Brain microvascular endothelial cell (primary cell): ENCODE measurements at places on chromosomes 5 and 9.
A peak's percentile ranks its signal among the peaks of the same experiment; 100 is the strongest.

- peak; percentile 92 for DNase-seq
These were observed 182.4 kb downstream of the CCDC171 start for GRCh38 chr9:15735083-15735857.

GRCh38 chr9:114057161-114057885 is 20.8 kb downstream of the AMBP start:
- no peak for DNase-seq

DNA sequence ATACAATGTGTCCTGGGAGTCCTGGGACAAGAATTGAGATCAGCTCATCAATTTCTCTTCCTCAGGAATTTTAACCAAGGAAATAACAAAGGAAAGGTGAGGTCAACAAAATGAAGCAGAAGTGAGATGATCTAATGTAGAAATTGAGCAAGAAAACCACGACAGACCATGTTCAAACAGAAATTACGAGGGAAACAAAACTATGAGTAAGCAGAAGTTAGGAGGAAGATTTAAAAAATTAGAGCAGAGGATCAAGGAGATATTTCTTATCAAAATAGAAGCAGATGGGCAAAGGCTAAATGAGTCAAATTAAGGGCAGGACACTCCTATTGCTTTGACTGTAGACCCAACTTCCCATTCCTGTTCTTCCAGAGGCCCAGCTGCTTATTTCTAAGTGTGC is 97.4 kb downstream of the HINT1 start:
- DNase-seq: no peak

GRCh38 chr9:89495824-89496560 is 1.9 kb downstream of the SEMA4D start:
- DNase-seq: no peak

- DNase-seq: no peak
These were observed 511.0 kb downstream of the PRELID2 start for GRCh38 chr5:145324101-145324500.

GRCh38 chr5:73030995-73031394 is 75.2 kb downstream of the FCHO2 start:
- peak; percentile 77 for DNase-seq

DNA sequence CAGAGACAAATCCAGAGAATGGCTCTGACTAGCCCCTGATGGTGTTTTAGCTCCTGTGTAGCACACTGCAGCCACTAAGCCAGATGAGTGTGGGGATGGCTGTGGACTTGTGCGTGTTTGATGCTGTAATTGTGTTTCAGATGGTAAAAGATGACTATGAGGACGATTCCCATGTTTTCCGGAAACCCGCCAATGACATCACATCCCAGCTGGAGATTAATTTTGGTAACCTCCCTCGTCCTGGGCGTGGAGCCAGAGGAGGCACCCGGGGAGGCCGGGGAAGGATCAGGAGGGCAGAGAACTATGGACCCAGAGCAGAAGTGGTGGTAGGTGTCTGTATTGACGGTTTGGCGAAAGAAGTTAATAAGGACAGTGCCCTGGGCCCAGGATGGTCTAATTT is 38.0 kb downstream of the HABP4 start:
- DNase-seq: peak; percentile 67

- no peak for DNase-seq
These were observed 71.2 kb downstream of the CFAP77 start for GRCh38 chr9:132481053-132481849.

DNA sequence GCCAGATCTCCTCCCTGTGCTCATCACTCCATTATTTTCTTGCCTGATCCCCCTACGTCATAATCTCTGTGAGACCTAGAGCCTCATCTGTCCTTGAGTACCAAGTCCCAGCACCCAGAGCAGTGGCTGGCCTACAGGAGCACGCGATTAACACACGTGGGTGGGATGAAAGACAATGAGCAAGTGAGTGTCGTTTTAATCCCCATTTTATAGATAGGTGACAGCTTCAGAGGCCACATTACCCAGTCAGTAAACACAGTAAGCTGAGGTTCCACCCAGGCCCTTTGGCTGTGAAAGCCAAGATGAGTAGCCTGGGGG is 17.3 kb downstream of the TRUB2 start:
- DNase-seq: peak; percentile 36

- DNase-seq: no peak
These were observed 28.5 kb downstream of the HRH2 start for GRCh38 chr5:175686396-175686795.

DNA sequence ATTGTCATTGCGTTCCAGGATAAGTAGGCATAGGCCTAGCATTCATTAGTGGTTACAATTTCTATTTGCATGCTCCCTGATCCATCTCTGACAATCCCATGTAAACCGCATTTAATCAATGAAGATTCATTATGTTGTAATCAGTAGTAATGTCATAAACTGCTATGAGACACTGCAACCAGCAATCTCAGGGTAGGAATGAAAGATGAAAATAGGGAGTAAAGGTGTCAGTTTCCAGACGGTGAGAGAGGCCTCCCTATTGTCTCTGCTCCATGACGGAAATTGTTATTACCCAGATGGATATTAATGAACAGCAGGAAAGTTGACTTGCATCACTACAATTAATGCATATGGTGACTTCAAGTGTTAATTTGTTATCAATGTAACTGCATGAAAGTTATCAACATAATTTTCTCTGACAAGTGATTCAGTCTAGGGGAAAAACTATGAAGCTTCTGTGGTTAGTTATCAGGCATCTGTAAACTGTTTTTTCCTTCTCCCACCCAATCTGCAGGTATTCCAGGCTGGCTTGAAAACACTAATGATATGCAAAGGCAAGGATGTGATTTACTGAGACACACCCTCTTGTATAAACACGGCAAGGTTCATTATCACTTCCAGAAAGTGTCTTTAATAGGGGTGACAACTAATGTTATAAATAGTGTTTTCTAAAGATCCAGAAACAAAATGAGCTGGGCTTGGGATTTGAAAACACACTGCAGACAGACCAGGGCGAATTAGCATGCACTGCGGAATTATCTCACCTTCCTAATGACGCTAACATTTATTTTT is 73.5 kb downstream of the ZNF622 start:
- DNase-seq: no peak

DNA sequence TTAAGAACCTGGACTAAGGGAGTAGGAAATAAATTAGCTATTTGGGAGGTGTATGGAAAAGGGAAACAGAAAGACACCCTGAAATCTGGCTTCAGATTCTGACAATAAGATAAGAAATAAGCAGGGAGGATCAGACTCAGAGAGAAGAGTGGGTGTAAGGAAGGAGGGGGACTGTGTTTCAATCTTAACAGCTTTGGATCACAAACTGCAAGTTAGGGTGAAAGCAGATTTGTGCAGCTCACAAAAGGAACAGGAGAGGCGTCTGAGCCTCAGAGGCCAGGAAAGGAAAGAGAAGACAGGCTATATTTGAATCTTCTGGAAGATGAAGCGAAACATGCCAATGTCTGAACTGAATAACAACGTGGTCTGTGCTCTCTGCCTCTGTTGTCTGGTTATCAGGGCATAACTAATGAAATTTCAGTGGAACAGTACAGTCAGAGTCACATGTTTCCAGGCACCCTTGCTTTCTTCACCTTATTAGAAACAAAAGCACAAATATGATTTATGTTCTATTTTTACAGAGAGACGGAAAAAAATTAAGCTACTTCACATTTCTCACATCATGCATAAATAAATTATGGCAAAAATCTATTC is 26.6 kb downstream of the SGTB start:
- no peak for DNase-seq

DNA sequence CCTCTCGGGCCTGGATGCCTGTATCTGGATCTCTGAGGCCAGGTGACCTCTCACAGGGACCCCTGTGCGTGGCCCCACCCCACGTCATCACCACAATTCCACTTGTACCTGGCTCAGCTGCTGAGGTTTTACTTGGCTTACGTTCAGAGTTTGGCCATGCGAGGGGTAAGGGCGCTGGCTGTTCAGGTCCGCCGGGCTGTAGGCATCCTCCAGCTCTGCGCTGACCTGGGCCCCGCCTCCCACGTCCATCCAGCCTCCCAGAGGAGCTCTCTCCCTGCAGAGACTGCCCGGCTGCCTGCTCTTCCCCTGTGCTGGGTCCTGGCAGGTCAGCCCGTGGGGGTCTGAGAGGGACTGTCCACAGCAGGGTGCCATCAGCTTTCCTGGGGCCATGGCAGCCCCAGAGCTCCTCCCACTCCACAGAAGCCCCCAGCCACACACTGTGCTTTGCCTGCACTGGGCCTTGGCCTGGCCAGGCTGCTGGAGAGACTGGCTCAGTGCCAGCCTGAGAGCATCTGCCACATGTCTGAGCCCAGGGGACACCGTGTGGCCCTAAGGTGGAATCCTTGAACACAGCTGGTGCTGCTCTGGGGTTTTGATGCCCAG is 43.6 kb downstream of the SLC6A3 start:
- no peak for DNase-seq

DNA sequence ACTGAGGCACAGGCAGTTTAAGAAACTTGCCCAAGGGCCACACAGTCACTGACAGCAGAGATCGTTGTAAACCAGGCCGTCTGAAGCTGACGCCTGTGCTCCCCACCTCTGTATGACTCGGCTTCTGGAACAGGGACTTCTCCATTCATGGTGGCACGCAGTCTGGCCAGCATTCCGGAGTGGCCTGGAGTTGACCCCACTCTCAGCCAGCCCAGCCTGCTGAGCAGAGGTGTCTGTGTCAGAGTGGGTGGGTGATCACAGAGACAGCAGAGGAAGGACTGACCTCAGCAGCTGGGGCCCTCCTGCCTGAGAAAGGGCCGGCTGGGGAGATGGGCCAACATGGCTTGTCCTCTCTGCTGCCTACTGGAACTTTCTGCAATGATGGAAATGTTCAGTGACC is 12.6 kb downstream of the LRSAM1 start:
- DNase-seq: peak; percentile 66

DNA sequence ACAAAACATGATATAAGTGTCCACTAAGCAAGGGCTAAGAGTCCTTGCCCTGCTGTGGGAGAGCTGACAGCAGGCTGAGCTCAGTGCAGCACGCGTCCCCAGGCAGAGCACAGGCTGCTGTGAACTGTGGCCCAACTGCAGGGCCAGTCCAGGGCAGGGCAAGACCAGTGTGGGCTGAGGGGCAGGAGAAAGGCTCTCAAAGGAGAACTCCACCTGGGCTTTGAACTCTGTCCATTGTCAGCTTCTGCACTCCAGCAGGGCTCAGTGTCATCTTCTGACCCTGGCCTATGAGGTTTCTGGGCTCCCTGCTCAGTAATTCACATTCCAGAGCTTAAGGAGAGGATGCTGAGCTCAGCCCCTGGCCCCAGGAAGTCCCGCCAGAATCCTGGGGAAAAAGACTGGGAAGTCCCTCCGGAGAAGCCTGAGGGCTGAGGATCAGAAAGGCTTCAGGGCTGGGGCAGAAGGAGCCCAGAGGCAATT is 37.4 kb downstream of the LHFPL2 start:
- DNase-seq: no peak

GRCh38 chr9:137128862-137129455 is 10.0 kb upstream of the GRIN1 start:
- peak; percentile 17 for DNase-seq

DNA sequence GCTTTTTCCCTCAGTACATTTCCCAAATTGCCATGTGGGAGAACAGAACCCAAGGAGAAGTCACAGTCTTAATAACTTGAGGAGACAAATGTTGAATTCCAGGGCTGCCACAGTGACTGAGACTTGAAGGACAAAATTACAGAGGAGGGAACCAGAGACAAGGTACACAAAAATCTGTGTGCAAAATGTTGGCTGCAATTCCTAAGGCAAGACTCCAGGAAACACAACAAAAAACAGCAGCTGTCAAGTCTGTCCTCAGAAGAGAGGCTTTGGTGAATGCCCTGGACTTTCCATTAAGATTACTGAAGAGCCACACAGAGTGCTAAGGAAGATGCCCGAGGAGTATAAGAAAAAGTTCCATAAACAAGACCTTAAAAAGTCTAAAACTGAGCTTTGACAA is 21.1 kb downstream of the AP3B1 start:
- DNase-seq: no peak
